ENCODE measurements at places on chromosomes 12 and 14.
A peak's percentile ranks its signal among the peaks of the same experiment; 100 is the strongest.

- no peak for DNase-seq
Observed at GRCh38 chr14:33972583-33973081, 21.8 kb upstream of the EGLN3 start.

DNA sequence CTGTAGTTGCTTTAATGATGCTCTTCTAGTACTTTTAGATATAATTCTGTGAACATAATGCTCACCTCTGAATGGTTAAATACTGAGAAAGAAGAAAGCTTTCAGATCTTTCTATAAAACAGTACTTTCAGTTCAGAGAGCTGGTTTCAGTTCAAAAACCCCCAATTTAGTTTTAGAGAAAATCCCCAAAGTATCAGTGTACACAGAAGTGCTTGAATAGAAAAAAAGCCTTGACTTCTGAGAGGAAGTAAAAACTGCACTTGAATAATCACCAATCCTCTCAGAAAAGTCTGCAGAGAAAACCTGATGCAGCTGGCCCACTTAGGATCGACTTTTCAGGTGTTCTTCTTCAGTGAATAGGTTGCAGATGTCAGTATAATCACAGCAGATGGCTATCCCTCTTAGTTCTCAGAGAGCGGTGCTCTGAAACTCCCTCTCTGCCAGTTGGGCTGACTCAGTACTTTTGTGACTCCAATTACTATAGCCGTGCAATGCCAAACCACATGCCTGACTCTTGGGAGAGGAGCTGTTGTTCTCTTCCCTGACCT lies 616.3 kb downstream of the LRFN5 start:
- peak; percentile 35 for DNase-seq

DNA sequence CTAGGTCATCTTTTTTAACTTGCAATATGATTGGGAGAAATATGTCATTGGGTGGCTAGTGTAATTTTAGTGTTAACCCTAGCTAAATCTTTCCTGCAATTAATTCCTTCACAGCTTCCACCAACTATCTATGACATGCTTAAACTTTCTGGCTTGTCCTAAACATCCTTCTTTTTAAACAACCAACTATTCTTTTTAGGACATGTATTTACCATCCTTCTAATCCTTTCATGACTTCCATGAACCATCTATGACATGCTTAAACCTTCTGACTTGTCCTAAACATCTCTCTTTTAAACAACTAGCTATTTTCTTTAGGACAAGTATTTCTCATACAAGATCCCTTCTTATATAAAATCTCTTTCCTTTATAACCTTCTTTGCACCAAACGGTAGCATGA lies 179.6 kb upstream of the PDZRN4 start:
- no peak for DNase-seq

DNA sequence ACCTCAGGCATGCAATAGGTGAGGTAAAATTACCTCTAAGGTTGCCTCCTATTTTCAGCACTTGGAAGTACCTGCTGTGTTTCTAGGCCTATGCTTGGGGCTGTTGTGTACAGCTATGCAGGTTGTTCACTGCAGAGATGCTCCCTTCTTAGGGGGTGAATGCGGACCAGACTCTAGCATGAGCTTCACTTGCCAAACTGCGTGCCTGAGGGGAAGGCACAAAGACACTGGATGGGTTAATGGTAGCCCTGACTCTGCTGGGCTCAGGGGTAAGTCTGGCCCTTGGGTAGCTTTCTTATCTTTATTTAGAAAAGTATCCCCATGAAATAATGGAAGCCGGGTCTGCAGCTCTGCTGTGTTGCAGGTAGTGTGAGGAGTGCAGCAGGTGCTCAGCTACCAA lies 35.7 kb downstream of the B4GALNT3 start:
- no peak for DNase-seq

DNA sequence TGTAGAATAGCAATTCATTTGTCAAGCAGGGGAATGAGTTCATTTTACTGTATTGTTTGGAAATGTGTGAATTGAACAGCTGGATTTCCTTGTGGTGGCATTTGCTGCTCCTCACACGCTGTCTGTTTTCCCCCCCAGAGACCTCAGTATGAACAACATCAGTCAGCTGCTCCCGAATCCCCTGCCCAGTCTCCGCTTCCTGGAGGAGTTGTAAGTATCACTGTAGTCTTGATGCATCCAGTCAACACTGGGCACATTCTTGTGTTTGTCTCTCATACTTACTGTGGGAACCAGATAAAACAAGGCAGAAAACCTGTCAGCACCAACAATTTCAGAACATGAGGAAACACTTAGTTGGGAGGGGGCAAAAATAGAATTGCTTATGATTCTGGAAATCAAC lies 64.9 kb downstream of the LGR5 start:
- no peak for DNase-seq

DNA sequence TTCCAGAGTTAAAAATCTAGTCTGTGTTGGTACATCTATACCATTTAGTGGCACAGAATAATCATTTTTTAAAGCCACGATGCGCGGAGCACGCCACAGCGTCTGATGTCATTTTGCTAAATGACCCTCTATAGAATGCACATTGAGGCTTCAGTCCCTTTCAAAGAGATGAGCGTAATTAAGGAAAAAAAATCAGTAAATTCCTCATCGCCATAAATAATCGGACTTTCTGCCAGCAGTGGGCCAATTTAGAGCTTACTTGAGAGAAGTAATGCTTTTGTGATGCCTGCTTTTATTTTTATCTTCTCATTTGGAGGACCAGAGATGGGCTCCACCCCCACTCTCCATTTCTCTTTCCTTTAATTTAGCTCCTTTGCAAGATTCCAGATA lies 4.0 kb downstream of the ASCL1 start:
- DNase-seq: no peak

GRCh38 chr12:13380297-13380696 lies 183.8 kb downstream of the EMP1 start:
- no peak for DNase-seq

GRCh38 chr12:59578254-59578653 lies 17.6 kb upstream of the SLC16A7 start:
- DNase-seq: no peak

GRCh38 chr14:73248108-73248868 lies 11.0 kb downstream of the PAPLN start:
- no peak for DNase-seq

DNA sequence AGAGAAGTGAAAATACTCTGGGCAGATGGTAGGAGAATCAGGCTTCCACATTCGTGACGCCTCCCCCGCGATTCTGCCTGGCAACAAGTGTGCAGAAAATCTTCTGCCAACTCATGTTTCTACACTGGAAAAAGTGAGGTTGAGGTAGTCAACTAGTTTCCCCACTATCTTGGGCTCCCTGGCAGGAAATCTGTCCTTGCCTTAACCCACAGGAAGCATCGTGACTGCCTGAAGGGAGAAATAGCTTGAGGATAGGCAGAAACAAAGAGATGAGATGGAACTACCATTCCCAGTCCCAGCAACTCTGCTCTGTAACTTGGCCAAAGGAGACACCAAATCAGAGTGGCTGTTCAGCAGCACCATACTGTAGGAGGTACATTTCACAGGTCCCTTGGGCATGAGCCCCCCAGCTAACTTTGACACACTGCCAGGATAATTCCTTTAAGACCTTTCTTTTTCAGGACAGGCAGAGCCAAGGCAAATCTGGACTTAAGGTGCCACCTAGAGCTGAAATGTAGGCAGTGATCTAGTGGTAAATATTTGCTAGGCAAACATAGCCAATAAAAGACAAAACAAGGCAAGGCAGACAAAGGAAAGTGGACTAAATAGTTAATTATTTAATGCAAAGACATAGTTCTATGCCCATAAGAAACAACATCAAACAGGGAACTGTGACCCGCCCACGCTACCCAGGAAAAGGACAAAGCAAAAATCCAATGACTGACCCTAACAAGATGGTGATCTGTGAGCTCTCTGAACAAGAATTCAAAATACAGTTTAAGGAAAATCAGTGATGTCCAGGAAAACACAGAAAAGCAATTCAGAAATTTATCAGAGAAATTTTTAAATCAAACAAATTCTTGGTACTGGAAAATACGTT lies 205.1 kb downstream of the PTPRO start:
- DNase-seq: no peak

DNA sequence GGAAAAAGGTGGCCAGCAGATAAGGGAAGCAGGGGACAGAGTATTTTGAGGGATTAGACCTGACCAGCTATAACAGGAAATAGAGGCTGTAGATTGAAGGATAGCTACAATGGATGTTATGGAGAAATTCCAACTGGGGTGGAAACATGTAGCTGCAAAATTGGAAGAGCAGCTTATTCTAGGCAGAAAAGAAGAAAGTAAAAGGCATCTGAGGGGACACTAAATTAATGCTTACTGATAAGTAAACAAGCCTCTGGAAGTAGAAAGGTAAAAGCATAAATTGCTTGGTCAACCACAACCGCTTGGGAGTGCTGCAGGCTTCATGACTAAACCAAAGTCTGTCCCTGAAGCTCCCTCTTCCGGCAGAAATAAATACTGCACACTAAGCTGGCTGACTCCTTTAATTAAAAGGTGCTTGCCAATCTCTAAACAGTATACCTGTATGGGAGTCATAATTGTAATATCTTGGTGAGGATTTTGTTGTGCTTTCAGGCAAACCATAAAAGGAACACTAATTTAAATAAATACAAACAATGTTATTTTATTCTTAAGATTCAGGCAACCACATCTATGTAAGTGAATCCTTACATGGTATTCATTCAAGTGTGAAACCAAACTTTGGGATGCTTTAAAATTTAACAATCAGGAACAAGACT lies 7.7 kb downstream of the UBC start:
- peak; percentile 68 for DNase-seq

DNA sequence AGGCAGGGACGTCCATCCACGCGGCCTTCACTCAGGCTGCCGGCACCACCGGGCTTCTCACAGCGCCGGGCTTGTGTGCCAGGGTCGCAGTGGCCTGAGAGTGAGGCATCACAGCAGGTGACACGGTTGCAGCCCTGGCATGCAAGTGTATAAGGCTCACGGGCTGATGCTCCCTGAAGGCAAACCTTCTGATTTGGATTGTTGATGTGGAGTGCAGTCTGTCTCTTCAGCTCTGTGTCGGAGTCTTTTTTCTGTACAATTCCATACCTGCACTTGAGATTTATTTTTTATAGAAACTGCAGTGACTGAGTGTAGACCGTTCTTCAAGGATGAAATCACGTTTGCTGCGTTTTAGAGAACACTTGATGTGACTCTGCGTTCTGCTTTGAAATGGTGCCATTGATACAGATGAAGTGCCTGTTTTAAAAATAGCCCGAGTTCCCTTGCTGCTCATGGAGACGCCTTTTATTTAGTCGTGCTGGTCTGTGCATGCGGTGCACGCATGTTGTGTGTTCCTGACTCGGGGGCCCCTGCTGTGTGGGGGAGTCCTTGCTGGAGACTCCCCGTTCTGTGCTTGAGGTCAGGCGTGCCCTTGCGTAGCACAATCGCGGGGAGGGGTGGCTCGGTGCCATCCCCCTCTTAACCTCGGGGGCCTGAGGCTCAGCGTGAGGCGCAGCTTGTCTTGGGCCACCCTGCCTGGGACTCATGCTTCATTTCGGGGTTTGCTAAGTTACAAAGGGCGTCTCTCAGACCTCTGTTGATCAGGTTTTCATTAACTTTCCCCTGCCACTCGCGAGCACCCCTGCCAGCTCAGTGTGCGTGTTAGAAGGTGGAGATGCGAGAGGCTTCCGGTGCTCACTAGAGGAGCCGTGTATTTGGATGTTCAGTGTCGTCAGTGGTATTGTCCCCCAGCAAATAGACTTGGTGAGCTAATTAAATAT lies 21.6 kb upstream of the AMN start:
- DNase-seq: no peak

GRCh38 chr12:105351523-105351922 lies 21.0 kb downstream of the C12orf75 start:
- no peak for DNase-seq

- DNase-seq: peak; percentile 72
Observed at GRCh38 chr14:89845346-89845745, 109.2 kb downstream of the EFCAB11 start.

GRCh38 chr14:61654026-61654425 lies 41.3 kb upstream of the HIF1A start:
- no peak for DNase-seq

GRCh38 chr14:39212034-39212433 lies 21.7 kb upstream of the MIA2 start:
- no peak for DNase-seq

DNA sequence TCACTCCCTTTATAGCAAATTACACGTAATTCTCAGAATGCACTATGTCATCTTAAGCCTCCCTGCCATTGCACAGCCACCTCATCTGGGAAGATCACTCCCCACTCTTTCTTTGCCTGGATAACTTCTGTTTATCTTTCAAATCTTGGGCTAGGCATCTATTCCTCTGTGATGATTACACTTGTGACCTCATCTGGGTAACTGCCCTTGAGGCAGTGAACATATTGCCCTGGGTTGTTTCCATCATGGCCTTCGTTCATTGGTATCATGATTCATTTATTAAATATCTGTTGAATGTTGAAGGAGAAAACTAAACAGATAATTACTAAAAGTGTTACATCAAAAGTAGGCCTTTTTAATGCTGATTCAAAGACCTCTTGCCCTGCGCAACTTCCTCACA lies 26.2 kb upstream of the PDE3A start:
- DNase-seq: no peak

- DNase-seq: no peak
Observed at GRCh38 chr12:38884666-38885065, 20.7 kb downstream of the CPNE8 start.

DNA sequence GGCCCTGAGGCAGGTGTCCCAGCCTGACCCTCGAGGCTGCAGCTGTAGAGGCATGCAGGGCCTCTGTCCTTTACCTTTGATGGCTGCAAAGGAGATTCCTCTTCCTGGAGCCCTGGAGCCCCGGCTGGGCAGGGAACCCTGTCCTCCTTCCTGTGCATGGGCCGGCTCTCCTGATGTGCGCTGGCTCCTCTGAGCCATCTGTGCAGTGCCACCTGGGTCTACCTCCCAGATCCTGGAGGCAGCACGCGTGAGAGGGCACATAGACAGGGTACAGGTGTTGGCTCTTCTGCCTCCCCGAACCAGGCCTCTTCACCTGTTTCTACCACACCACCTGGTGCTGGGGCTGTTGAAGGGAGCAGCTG lies 115.1 kb downstream of the BEGAIN start:
- DNase-seq: no peak

DNA sequence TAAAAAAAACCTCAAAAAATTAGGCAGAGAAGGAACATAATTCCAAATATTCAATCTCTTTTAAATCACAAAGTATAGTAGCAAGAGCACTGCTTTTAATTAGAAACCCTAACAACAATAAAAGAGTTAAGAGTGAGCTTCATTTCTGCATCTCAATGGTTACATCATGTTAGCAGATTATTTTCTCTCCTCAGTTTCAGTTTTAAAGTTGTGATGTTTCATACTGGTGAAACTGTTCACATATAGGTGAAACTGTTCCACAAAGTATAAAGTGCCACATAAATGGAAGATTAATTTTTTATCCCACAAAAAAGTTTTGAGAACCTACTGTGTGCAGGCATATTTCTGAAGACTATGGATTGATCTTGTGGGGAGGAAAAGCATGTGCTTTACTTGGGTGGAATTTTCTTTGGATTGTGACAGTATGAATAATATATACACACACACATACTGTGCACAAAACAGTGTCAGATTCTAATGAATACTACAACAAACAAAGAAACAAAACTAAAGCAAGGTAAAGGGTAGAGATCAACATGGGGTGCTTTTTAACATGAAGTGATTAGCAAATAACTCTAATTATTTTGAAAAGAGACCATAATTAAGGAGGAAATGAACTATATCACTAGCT lies 17.1 kb downstream of the LUM start:
- DNase-seq: no peak
